ENCODE measurements at places on chromosomes 2 and 18.

DNA sequence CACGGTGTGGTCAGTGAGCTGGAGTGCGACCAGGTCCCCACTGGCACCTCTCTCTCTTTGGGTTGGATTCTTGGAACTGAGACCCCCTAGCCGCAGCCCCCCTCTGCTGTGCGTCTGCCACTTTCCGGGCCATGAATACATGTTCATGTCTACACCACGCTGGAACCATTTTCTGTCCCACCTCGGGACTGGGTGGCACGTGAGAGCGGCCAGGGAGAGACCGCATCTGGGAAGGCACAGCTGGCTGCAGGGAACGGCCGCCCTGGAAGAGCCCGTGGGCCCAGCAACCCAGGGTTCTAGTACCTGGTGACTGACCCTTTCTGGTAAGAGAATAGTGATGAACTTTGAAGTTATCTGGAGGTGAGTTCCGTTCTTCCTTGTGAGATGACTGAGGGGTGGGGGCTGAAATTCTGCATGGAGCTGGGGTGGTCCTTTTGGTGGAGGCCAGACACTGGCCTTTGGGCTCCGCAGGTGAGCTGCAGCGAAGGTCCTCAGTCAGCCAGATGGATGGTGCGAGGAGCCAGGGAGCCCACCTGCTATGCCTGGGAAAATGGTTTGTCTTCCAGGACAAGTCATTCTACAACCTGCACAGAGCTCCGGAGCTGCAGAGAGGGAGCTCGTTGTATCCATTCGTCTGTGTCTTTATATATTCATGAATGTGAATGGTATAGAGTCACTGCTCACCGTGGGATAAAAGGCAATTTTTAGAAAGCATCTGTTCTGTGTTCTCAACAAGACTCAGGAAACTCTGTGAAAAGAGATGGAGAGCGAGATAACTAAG is 223.5 kb downstream of the NDUFA10 start:
- no peak for DNase-seq

DNA sequence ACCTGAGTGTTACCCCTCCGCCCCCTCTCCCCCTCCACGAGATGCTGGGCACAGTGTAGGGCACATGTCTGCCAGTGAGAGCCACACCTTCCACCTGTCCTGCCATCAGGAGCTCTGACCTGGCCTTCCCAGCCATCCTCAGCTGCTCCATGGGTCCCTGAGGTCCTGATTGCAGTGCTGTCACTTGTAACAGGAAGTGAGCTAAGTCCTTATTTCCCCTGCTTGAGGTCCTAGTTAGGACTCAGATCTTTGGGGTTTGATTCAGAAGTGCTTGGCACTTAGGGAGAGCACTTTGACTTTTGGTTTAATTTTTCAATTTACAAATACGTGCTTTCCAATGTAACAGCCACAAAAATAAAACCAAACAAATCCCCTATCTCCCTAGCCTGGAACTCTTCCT is 125.5 kb downstream of the WDSUB1 start:
- DNase-seq, result no peak

- no peak for DNase-seq
These were observed 331.6 kb downstream of the KCNS3 start for GRCh38 chr2:18209934-18210639.

GRCh38 chr2:178886006-178886405 is 78.8 kb upstream of the TTN start:
- no peak for DNase-seq

DNA sequence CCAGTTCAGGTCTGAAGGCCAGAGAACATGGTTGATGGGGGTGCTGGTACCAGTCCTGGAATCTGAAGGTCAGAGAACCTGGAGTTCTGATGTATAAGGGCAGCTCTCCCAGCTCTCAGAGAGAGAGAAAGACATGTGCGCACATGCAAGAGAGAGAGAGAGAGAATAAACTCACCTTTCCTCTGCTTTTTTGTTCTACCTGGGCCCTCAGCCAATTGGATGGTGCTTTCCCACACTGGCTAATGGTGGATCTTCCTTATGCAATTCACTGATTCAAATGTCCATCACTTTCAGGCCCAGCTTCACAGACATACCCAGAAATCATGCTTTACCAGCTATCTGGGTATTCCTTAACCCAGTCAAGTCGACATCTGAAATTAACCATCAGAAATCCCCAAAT is 377.7 kb upstream of the MEX3C start:
- DNase-seq, result no peak

GRCh38 chr18:47858607-47859006 is 71.9 kb downstream of the SMAD2 start:
- DNase-seq, result no peak

DNA sequence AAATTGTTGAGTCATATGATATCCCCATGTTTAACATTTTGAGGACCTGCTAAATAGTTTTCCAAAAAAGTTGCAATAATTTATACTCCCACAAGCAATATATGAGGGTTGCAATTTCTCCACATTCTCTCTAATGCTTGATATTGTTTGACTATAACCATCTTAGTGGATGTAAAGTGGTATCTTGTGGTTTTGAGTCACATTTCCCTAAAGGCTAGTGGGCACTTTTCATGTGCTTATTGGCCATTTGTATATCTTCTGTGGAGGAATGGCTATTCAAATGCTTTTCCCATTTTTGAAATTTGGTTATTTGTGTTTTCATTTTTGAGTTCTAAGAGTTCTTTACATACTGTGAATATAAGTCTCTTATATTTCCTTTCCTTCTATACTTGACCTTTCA is 82.7 kb downstream of the SCG2 start:
- no peak for DNase-seq

DNA sequence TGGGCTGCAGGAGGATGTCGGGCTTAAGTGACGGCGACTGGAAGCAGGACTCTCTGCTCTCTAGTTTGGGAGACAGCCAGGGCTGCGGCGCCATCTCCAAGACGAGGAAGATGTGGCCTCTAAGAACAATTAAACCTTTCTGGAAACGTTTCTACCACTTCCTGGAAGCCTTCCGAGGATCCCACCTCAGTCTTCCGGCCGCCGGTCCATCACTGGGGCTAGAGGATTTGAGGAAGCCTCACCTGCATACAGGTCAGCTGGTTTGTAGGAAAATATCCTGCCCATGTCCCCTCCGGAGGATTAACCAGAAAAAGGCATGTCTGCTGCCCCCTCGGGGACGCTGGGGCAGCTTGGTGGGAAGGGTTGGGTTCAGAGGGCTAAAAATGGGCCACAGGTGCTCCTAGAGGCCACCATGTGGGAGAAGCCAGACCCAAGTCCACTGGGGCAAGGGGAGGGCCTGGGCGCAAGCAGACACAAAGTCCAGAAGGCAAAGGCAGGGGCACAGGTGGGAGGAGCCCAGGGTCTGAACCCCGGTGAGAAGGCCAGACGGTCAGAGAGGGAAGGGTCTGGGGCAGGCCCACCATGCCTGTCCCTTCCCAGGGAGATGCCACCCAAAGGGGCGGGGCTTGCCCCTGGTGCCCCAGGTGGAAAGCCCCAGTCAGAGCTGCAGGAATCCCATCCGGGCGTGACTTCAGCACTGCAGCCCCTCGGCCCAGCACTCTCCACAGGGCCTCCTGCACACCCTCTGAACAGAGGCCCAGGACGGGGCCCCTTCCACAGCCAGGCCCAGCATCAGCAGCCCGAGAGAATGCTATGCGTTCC is 82.2 kb upstream of the ID2 start:
- DNase-seq, result no peak

DNA sequence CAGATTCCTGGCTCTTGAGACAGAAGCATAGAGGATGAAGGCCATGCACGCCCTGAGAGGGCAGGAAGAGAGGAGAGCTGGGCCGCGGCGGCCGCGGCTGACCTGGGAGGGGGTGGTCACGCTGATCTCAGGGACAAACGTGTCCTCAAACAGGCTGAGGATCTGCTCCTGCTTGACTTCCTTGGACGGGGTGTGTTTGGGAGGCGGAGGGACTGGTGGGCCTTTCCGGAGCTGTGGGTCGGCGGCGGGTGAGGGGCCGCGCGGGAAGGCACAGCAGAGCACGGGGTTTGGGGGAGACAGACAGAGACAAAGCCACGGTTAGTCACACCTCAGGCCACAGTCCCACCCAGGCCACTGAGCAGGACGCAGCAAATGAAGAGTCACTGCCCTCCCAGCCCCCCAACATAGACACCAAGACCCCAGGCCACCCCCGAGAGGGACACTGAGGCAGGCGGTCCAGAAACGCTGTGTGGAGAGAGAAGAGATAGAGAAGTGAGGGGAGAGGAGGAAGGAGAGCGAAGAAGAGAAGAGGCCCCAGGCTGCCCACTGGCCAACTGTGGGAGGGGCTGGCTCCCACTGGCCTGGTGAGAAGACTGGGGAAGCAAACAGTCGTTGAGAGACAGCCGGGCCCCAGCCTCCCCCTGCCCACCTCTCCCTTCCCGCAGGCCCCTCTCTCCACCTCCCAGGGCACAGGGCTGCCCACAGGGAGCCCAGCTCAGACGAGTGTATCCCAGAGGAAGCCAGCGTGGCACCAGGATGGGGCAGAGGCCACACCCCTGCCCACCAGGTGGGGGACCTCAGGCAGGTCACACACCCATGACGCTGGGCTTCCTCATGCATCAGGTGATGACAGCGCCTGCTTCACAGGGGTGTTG is 49.3 kb downstream of the BIN1 start:
- DNase-seq, result no peak

GRCh38 chr18:79380816-79381806 is 14.6 kb upstream of the NFATC1 start:
- DNase-seq, result peak; percentile 80

DNA sequence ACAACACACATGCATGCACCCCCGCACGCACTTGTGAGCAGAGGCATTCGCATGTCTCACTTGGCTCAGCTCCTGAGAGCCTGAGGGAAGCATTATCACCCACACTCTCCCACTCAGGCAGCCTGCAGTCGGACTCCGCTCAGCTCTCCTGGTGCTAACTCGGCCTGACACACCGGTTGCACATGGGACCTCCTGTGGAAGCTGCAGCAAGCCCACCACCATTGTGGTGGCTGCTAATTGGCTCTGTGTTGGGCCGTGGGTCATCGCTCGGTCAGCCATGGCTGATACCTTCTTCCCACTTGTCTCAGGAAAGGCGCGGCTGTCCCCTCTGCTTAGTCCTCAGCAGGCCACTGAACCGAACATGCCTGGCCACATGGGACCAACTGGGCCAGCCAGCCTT is 13.7 kb upstream of the TEX261 start:
- no peak for DNase-seq

GRCh38 chr2:36717603-36718266 is 21.2 kb downstream of the VIT start:
- DNase-seq, result no peak

DNA sequence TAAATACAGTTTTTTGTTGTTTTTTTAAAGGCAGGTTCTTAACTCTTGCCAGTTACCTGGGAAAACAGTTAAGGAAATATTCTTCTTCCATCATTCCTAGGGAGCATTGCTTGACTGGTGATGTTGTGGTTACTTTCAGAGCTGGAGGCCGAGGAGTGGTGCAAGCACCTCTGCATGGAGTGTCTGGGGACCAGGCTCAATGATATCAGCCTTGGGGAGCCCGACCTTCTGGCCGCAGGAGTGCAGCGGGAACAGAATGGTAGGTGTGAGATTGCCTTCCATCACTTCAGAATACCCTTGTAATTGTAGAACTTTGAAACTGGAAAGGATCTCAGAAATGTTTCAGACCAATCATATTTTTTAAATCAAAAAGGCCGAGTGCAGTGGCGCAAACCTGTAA is 270.1 kb downstream of the CD226 start:
- DNase-seq, result no peak

GRCh38 chr2:37427241-37427640 is 82.8 kb downstream of the QPCT start:
- DNase-seq, result no peak

- DNase-seq, result no peak
These were observed 110.2 kb upstream of the CYRIA start for GRCh38 chr2:16775899-16776231.

DNA sequence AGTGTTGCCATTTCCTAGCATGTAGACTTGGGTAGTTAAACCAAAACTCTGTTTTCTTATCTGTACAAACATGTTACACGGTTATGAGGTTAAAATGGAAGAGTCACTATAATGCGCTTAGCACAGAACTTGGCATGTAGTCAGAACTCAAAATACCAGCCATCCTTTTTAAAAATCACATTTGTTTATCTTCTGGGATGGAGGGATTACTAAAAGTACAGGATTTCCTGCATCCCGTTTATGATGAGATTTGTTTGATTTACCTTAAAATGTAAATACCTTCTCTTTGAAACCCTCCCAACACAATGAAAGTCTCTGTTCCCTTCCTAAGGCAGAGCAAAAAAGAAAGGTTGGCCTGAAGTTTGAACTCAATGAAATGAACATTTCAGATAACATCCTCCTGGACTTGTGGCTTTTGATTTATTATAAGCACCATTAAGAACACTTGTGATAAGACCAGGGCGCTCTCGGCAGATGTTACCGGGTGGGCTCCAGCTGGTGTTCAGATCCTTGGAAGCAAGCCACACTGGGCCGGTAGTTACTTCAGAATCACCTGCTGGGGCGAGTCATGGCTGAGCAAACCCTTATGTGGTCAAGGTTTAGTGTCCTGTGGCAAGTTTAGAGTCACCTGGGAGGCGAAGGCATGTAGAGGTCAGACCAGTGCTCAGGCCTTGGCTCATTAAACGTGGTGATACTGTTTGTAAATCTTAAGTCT is 105.7 kb downstream of the MGAT5 start:
- peak; percentile 56 for DNase-seq

DNA sequence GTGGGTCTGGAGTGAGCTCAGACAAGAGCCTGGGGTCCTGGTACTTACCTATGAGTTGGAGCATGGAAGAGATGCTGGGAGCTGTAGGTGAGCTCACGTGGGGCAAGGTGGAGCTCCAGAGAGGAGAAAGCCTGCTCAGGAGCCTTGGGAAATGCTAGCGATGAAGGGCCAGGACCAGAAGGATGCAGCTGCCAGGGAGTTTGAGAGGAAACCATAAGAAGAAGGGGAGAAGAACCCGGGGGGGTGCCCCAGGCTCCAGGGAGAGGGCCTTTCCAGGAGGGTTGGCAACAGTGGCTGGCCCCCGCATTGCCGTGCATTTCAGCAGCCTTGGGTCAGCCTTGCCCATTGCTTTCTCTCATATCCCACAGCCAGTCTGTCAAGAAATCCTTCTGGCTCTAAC is 268.7 kb downstream of the GLI2 start:
- DNase-seq, result no peak

- no peak for DNase-seq
These were observed 99.4 kb upstream of the EPHA4 start for GRCh38 chr2:221671515-221671914.

DNA sequence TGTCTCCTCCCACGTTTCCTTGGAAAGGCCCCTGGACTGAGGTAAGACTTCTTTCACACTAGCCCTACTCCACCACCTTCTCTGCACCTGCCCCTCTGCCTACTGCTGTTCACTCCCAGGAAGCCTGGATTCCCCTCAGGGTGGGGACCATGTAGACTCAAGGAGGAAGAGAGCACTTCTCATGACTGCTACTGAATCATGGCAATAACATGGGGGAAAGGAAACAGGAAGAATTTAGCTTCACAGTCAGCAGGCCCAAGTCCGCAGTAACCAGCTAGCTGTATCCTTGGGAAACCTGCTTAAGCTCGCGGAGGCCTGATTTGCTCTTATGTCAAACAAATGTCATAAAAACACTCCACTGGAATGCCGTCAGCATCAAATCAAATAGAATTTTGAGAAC is 126.2 kb upstream of the CAPN13 start:
- no peak for DNase-seq

DNA sequence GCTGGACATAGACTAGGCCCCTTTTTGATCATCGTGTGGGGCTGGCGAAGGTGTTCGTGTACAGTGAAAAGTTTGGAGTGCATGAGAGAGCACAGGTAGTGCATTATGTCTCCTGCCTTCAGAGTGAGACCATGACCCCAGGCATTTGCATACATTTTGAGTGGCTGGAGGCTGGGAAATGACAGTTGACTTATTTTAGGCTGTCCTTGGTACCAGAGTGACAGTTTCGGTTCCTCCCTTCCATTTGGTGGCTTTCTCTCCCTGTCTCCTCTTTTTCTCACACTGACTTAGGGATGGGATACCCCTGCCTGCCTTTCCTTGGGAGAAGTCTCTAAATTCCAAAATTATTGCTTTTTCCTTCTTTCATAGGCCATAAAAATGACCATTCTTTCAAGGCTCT is 20.1 kb downstream of the SERPINB12 start:
- no peak for DNase-seq
